ENCODE measurements at places on chromosomes 4 and X.

- DNase-seq = no peak
Measured at GRCh38 chr4:77040854-77041725, 34.7 kb downstream of the CCNI start.

- no peak for DNase-seq
Measured at GRCh38 chr4:125787707-125788106, 473.0 kb downstream of the FAT4 start.

DNA sequence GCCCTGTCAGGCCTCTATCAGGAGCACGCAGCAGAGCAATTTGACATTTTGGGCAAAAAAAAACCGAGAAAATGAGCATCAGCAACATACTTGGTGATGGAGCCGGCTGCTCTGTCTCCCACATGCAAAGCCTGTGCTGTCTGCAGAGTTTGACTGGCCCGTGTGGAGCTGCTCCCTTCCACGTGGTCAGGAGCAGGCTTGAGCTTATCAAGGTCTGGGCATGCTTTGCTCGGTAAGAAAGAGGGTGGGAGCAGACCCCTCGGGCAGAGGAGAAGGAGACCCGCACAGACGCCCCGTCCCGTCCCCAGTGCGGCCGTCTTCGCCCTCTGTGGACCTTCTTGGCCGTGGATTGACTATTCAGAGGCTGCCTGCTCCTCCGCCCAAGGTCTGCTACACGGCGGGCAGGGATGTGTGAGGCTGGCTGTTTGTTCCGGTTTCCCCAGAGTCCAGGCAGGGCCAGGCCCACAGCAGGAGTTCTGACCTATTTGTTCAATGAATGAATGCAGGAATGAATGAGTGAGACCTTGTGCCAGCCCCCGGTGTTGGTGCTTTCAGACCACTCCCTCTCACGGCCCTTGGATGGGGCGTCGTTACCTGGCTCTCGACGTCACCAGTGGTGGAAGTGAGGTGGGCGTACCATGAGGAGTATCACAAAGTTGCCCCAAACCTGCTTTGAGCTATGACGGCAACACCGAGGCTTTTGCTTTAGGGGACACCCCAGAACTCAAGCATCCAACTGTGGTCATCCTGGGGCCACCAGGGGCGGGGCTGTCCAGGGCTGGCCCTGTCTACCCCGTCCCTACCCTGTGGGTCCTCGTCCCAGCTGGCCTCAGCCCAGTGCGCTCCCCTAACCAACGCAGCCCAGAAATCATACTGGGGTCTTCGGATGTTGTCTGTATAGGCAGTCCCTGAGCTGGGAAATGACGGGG, 54.7 kb upstream of the ADRA2C start:
- no peak for DNase-seq

- DNase-seq = no peak
Measured at GRCh38 chr4:25477221-25477620, 100.2 kb downstream of the ANAPC4 start.

- no peak for DNase-seq
Measured at GRCh38 chr4:169933531-169933930, 92.7 kb downstream of the MFAP3L start.

GRCh38 chrX:18616688-18617406, 55.1 kb downstream of the RS1 start:
- DNase-seq = no peak

- no peak for DNase-seq
Measured at GRCh38 chr4:24729119-24729730, 66.1 kb upstream of the SOD3 start.

- no peak for DNase-seq
Measured at GRCh38 chr4:155722816-155723499, 35.9 kb upstream of the GUCY1B1 start.

- no peak for DNase-seq
Measured at GRCh38 chrX:51894697-51895336, 1.4 kb downstream of the MAGED1 start.

GRCh38 chr4:1601533-1601835, 82.6 kb downstream of the FAM53A start:
- DNase-seq = no peak

DNA sequence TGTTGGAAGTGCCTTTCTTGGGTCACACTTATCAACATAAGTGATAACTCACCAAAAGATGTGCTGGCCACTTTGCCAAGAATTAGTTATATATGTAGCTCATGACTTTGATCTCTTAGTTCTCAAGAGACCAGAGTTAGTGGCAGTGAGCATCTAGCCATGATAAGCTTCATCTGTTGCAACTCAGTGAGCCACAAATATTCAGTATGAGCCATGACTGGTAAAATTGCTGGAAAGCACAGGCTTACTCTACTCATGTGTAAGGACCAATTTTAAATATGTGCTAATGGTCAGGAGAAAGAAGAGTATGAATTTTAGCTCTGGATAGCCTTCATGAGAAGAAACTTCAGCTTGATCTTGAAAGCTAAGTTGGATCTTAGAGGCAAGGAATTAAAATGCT, 59.4 kb upstream of the TLL1 start:
- no peak for DNase-seq

Measured in RWPE1 (cell line).